ENCODE measurements at places on chromosomes 13 and 19.

GRCh38 chr13:22218797-22219196 is 547.9 kb downstream of the FGF9 start:
- no peak for DNase-seq

- DNase-seq, result no peak
These were observed 180.5 kb downstream of the COL4A1 start for GRCh38 chr13:110126391-110126961.

GRCh38 chr19:16383584-16384161 is 59.0 kb downstream of the KLF2 start:
- DNase-seq, result no peak

DNA sequence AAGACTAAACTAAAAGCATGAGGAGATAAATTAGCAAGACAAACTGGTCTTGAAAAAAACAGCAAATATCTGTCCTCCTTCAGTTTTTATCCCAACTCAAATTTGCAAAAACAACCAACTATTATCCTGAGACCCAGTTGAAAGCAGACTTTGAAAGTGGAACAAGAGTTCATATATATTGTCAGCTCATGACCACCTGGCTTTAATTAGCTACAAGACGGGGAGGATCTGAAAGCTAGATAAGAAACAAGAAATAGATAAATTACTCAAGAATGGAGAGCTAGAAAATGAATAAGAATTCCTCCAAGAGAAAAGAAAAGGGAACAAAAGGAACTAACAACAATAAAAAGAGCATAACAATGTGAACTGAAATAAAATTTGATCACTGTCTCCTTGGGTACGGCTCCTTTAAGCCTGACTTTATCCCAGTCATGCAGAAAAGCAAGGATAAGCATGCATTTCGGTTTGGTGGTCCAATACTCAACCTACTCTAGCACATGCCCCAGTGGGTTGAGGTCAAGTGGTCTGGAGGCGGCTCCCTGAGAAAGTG is 246.9 kb downstream of the DCLK1 start:
- DNase-seq, result no peak

DNA sequence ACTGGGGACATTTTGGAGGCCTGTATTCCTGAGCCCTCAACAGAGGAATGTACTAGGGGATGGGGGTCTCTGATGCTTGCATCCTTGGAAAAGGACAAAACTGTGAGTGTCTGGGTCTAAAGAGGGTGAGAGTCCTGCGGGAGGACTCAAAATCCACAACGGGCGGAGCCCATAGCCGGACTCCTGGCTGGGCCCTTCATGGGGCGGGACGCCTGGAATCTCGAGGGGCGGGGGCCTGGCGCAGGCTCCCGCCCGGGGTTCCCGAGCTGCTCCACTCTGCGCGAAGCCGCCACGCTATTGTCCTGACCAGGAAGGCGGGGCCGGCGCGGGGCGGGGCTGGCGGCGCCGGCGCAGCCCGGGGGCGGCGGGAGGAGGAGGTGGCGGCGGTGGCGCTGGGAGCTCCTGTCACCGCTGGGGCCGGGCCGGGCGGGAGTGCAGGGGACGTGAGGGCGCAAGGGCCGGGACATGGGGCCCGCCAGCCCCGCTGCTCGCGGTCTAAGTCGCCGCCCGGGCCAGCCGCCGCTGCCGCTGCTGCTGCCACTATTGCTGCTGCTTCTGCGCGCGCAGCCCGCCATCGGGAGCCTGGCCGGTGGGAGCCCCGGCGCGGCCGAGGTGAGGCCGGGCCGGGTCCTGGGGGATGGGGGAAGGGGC is at the start of gene APLP1:
TSS of gene APLP1 (plus strand) at position 403 of the 651 bp plus-strand sequence. CDS start at position 466, 63 bp downstream.
- peak; percentile 24 for DNase-seq

- no peak for DNase-seq
These were observed 9.2 kb upstream of the GSX1 start for GRCh38 chr13:27783111-27783510.

- DNase-seq, result no peak
These were observed 844 bp upstream of the RFX1 start for GRCh38 chr19:14006766-14007562.

- DNase-seq, result no peak
These were observed 45.4 kb upstream of the CYP2B6 start for GRCh38 chr19:40945645-40946044.

DNA sequence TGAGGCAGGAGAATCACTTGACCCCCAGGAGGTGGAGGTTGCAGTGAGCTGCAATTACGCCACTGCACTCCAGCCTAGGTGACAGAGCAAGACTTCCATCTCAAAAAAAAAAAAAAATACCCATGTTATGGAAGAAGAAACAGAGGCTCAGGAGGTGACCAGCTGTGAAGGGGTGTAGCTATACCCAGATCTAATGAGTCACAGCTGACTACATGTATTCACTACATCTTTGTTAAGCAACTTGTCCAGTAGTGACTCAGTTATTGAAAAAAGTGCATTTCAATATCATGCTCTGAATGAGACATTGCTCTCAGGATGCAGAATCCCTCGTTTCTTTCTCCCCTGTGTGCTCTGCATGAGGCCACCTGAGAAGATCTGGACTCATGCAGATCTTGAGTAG is 16.1 kb upstream of the SPART start:
- no peak for DNase-seq

DNA sequence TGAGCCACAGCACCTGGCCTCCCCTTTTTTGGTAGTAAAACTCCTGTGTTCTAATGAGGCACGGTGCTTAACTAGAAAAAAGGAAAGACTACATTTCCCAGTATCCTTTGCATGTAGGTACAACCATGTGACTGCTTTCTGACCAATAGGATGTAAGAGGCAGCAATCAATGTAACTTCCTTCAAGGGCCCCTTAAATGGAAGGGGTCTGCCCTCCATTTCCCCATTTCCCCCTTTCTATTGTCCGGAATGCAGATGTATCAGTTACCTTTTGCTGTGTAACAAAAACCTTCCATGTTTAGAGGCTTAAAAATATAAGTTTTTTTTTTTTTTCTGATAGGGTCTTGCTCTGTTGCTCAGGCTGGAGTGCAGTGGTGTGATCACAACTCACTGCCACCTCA is 2.2 kb downstream of the GPR32 start:
- no peak for DNase-seq

GRCh38 chr13:95296326-95296925 is 4.8 kb downstream of the ABCC4 start:
- DNase-seq, result no peak

- DNase-seq, result no peak
These were observed 208.0 kb downstream of the LHFPL6 start for GRCh38 chr13:39394796-39395678.

GRCh38 chr13:31944262-31945160 is 87.1 kb upstream of the FRY start:
- no peak for DNase-seq

DNA sequence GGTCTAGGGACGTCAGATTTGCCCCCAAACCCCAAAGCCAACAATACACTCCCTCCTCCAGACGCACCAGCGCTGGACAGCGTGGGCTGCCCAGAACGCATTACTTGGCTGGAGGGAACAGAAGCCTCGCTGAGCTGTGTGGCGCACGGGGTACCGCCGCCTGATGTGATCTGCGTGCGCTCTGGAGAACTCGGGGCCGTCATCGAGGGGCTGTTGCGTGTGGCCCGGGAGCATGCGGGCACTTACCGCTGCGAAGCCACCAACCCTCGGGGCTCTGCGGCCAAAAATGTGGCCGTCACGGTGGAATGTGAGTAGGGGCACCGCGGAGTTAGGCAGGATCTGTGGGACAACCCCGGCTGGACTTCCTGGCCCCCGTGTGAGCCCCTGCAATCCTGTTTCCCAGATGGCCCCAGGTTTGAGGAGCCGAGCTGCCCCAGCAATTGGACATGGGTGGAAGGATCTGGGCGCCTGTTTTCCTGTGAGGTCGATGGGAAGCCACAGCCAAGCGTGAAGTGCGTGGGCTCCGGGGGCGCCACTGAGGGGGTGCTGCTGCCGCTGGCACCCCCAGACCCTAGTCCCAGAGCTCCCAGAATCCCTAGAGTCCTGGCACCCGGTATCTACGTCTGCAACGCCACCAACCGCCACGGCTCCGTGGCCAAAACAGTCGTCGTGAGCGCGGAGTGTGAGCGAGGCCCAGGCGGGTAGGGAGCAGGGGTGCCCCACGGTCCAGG is 4.0 kb downstream of the ICAM5 start:
- DNase-seq, result no peak

DNA sequence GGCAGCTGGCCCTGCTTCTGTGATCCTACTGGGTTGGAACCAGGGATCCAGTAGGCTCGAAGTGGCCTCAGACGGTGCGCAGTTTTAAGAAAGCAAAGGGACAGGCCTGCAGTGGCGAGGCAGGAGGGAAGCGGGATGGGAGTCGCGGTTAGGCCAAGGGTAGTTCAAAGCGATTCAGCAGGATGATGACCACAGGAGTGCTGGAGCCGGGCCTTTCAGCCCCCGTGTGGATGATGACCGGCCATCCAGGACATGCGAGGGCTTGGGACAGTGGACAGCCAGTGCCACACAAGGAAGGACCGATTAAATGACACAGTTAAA is 854 bp downstream of the RNASEH2B start:
- no peak for DNase-seq

- DNase-seq, result no peak
These were observed 610 bp downstream of the ZSCAN1 start for GRCh38 chr19:58034477-58034793.

- DNase-seq, result no peak
These were observed 9.9 kb downstream of the CEACAM4 start for GRCh38 chr19:41616792-41617621.

GRCh38 chr19:5170329-5170745 is 170.3 kb downstream of the PTPRS start:
- DNase-seq, result no peak

DNA sequence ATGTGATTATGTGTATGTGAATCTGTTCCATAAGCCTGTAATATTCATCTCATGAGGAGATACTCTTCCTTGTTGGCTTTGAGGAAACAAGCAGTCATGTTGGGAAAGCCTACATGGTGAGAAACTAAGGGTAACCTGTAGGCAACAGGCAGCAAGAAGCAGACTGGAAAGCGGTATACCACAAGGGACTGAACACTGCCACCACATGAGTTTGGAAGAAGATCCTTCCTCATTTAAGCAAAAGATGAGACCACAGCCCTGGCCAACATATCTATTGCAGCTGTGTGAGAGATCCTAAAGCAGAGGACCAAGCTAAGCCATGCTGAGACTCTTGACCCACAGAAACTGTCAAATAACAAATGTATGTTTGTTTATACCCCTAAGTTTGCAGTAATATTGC is 134.8 kb downstream of the B3GLCT start:
- no peak for DNase-seq

GRCh38 chr19:13644645-13645044 is 119.7 kb upstream of the MRI1 start:
- DNase-seq, result no peak

DNA sequence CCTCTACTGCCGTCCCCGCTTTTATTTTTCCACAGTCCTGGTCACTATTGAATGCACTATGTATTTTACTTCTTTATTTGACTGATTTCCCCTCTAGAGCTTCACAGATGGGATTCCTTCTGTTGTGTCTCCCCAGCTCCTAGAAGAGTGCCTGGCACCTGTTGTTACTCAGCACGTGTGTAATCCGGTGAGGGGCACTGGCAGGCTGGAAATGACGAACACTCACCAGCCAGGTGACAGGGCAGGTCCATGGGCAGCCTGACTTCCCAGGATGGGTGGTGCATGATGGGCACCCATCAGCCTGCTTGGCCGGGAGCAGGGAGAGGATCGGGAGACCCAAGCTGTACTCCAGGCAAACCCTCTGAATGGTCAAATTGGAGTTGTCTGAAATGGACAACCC is 67.2 kb downstream of the CEBPG start:
- no peak for DNase-seq

DNA sequence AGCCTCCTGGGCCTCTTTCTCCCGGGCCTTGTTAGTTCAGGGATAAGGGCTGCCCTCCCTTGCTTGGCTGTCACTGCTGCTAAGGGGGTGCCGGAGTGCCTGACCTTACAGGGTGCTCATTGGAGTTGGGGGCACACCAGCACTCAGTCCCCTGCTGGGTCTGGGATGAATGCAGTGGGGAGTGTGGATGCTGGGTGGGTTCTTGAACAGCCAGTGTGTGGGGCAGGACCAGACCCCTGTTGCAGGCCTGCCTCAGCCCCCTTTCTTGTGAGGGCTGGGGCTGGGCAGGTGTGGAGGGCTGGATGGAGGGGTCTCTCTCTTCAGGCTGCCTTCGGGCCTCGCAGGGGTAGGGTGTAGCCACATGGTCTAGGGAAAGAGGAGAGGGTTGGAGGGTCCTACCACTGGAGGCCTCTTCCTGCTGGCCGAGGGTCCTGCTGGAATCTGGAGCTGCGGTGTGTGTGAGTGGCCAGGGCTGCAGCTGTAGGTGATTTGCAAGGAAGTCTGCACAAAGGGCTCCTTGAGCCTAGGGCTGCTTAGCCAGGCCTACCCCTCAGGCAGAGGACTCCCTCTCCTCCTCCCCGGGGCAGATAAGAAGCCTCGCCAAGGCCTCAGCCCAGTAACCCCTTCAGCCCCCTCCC is 3.2 kb downstream of the CEBPA start:
- DNase-seq, result no peak

GRCh38 chr19:41298348-41298964 is 11.5 kb upstream of the CCDC97 start:
- no peak for DNase-seq

DNA sequence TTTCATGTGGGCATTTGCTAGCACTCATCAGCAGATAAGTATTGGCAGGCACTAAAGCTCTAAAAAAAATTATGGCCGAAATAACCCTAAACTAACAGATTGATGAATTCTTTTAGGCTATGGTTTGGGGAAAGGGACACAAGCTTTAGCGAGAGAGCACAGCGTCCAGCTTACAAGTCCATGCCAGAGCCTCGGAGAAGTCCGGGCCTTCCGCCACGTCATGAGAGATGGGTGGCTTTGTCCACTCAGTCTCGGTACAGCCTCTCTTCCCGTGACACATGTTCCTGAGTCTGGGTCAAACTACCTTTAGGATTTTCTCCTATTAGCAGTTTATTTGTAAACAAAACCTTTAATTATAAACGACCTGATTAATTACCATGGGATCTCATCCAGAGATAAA is 27.7 kb downstream of the TMTC4 start:
- no peak for DNase-seq

DNA sequence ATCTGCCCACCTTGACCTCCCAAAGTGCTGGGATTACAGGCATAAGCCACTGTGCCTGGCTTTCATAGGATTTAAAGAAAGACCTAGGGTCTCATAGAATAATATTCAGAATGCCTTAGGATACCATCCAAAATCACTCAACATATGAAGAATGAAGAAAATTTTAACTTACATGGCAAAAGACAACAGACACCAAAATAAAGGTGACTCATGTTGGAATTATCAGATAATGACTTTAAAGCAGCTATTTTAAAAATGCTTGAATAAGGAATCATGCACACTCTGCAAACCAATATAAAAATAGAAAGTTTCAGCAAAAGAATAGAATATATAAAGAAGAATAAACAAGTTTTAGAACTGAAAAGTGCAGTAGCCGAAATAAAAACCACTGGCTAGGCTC is 29.3 kb downstream of the ZNF566 start:
- no peak for DNase-seq

- DNase-seq, result no peak
These were observed 383.0 kb upstream of the SLITRK1 start for GRCh38 chr13:84265257-84265764.

GRCh38 chr19:47445937-47446402 is 25.7 kb downstream of the SLC8A2 start:
- DNase-seq, result peak; percentile 21

- no peak for DNase-seq
These were observed 328.5 kb downstream of the KLF5 start for GRCh38 chr13:73387318-73387717.

- no peak for DNase-seq
These were observed 978.3 kb downstream of the UQCRFS1 start for GRCh38 chr19:28234637-28235036.

GRCh38 chr19:41131186-41131585 is 17.0 kb downstream of the CYP2F1 start:
- DNase-seq, result no peak

GRCh38 chr13:110578363-110578762 is 16.8 kb upstream of the RAB20 start:
- no peak for DNase-seq

All from cerebellar nuclear complex (tissue), 1 donor.